ENCODE measurements at places on chromosomes 1 and 21.

DNA sequence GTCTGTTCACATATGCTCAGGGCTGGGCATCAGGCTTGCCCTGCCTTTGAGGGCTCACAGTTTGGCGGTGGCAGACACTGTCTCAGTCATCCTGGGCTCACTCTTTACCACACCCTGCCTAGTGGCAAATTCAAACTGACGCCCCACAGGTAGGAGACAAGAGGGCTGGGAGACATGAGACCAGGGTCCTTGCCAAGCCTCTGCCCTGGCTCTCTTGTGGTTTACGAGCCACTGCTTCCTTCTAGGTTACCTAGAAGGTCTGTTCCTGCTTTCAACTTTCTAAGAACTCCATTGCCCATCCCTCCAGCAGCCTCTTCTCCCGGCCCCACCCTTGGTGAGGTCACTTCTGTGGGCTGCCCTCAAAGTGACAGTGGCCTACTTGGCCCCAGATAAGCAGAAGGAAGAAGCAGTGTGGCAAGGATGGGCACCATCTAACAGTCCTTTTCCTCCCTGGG lies 10.5 kb downstream of the KIF21B start:
- no peak for DNase-seq

DNA sequence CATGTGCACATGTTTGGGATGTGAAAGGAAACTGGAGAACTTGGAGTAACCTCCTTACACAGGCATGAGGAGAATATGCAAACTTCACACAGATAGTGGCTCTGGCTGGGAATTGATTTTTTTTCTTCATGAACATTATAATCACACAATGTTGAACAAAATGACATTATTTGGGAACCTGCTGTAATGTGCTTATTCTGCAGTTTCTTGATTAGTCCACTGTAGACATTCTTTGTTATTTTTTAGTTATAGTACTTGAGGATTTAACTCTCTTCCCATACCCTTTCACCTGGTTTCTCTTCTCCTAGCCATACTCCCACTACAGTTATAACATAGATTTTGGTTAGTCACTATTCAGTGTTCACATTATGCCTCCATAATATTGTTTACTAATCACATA lies 68.3 kb downstream of the ATG4C start:
- DNase-seq, result no peak

GRCh38 chr1:183909672-183910071 lies 104.8 kb downstream of the RGL1 start:
- DNase-seq, result no peak

GRCh38 chr1:64203420-64203819 lies at the start of gene UBE2U:
Gene UBE2U (plus strand): TSS chr1:64203623. CDS start chr1:64204051, 428 bp downstream.
- no peak for DNase-seq

- no peak for DNase-seq
Measured at GRCh38 chr1:109151146-109151990, 37.5 kb downstream of the ELAPOR1 start.

DNA sequence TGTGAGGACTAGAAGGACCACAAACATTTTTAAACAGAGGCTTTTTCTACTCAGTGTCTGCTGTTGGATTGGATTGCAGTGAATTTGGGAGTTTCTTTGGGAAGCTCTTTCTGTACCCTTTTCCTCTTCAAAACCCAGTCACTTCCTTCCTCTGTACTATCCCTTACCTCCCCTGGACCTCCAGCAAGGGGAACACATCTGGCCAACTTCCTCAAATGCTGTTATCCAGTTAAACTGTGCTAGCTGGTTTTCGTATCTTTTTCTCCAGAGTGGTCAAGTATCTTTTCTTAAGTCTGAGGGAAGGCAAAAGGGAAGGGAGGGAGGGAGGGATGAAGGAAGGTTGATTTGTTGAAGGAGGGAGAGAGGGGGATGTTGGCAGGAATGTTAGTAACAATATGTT lies 99.2 kb upstream of the TNR start:
- no peak for DNase-seq

- DNase-seq, result no peak
Measured at GRCh38 chr1:173865468-173866164, 2.2 kb downstream of the GAS5 start.

DNA sequence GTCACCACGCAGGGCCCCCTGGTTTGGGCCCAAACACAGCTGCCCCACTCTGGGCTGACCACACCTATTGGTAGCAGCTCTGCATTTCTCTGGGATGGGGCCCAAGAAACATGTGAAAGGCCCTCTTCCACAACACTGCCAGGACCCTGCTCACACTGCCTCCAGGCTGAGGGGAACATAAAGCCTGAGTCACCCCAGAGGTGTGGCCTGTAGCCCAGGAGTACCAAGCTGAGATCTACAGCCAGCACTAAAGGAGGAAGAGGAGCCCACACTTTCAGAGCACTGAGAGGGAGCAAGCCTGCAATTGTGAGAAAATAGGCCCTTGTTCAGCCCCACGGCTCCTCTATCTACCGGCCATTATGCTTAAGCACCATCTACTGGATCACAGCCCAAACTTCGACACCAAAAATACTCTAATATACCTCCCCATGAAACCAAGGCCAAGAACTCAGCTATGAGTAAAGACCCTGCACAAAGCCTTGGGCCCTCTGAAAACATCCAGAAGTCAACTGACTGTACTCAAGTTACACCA lies 14.4 kb upstream of the OR2T10 start:
- no peak for DNase-seq

- DNase-seq, result no peak
Measured at GRCh38 chr1:181202986-181203555, 114.6 kb downstream of the IER5 start.

GRCh38 chr1:84653130-84653677 lies 37.1 kb downstream of the SSX2IP start:
- no peak for DNase-seq

GRCh38 chr1:119549719-119550132 lies 42.7 kb downstream of the HSD3B1 start:
- no peak for DNase-seq

- DNase-seq, result no peak
Measured at GRCh38 chr1:47477595-47478080, 39.8 kb downstream of the FOXD2 start.

DNA sequence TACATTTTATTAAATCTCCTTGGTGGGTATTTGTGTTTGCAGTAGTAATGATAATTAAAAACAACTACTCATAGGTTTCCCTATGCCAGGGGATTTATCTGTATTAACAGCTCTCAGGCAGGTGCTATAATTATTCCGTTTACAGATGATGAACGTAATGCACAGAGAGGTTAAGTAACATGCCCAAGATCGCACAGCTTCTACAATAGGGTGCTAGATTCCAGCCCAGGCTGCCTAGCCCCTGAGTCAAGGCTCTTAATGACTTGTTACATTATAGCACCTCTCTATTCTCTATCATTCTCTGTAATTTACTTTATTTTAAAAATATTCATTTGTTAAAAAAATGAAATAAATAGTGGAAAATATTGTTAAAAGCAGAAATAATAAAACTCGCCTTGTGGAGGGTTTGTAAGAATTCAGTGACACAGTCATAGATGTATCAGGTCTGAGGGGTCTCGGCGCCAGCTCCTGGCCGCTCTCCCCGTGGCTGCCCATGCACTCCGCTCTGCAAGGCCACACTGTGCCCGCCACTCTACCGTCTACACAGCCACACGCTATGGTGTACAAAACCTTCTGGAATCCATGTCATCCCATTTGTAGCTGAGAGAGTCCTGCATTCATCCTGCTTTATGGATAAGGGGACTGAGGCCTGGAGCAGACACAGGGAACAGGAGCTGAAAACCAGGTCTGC lies 562.2 kb downstream of the MATN1 start:
- no peak for DNase-seq

- no peak for DNase-seq
Measured at GRCh38 chr1:114238053-114238452, 84.4 kb upstream of the SYT6 start.

GRCh38 chr1:211353562-211354212 lies 27.1 kb downstream of the TRAF5 start:
- no peak for DNase-seq

DNA sequence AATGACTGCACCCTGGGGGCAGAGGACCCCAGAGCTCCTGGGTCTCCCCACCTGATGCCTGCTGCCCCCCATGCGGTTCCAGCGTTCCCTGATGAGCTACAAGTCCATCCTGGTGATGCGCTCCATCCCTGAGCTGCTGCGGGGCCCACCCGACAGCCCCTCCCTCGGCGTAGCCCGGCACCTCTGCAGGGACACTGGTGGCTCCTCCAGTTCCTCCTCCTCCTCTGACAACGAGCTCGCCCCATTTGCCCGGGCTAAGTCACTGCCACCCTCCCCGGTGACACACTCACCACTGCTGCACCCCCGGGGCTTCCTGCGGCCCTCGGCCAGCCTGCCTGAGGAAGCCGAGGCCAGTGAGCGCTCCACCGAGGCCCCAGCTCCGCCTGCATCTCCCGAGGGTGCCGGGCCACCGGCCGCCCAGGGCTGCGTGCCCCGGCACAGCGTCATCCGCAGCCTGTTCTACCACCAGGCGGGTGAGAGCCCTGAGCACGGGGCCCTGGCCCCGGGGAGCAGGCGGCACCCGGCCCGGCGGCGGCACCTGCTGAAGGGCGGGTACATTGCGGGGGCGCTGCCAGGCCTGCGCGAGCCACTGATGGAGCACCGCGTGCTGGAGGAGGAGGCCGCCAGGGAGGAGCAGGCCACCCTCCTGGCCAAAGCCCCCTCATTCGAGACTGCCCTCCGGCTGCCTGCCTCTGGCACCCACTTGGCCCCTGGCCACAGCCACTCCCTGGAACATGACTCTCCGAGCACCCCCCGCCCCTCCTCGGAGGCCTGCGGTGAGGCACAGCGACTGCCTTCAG lies 35.5 kb downstream of the TRIM11 start:
- no peak for DNase-seq

GRCh38 chr21:43027846-43028731 lies 47.5 kb downstream of the CBS start:
- no peak for DNase-seq

GRCh38 chr1:232384171-232384883 lies 245.6 kb downstream of the SIPA1L2 start:
- DNase-seq, result no peak

DNA sequence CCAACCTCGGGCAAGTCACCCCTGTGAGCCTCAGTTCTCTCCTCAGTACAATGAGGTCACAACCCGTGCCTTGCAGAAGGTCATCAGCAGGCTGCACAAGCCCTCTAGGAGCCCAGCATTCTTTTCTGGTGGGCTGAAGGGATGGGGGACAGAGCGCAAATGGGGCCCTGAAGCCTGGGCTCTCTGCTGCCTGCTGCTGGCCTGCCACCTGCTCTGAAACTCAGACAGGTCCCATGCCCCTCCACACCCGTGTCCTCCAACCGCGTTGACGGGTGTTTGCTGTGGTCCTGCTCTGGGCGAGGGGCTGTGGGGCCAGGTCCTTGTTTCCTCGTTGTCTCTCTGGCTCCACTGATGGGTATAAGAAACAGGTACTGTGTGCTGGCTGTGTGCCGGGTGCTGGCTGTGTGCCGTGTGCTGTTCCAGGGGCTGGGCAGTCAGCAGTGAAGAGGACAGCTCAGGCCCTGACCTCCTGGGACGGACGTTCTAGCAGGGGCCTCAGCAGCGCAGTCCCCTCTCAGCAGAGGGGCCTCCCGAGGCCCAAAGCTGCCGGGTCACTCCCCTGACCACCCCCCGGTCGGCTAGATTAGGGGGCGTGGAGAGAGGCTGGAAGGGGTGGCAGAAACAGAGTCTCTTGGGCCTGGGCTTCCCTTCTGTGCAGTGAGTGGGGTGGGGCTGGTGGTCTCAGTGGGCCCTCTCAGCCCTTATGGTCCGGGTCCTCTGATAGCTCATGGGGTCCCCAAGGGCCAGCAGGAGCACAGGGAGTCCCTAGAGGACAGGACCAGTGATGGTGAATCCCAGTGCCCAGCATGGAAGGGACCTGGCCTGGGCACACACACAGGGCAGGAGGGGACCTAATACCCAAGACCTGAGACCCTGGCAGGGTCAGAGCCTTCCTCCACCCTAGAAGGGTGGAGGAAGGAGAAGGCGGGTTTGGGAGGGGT lies 42.1 kb downstream of the DMRTB1 start:
- no peak for DNase-seq

DNA sequence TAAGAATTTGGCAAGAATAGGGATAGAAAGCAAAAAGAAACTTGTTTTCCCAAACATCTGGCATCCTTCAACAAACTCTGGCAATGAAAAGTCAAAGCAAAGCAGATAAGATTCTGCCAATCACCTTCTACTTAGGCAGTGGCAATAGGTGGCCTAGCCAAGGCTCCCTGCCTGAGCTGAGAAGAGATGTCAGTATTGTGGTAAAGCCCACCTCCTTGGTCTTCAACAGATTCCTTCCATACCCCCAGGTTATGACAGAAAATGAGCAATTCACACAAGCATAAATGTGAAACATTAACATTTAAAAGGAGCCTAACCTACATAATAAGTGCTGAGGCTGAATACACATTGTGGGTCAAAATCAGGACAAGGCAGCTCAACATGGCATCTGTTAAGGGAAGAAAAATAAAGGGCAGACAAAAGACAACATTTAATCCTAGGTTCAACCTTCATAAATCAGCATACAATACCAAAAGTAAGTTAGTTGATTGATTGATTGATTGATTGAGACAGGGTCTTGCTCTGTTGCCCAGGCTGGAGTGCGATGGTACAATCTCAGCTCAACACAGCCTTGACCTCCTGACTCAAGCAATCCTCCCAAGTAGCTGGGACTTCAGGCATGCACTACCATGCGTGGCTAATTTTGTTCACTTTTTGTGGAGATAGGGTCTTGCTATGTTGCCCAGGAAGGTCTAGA lies 123.1 kb downstream of the AKT3 start:
- DNase-seq, result no peak

GRCh38 chr1:185373813-185374529 lies 56.9 kb upstream of the IVNS1ABP start:
- no peak for DNase-seq

- DNase-seq, result no peak
Measured at GRCh38 chr1:80825067-80825466, 975.7 kb upstream of the ADGRL2 start.

DNA sequence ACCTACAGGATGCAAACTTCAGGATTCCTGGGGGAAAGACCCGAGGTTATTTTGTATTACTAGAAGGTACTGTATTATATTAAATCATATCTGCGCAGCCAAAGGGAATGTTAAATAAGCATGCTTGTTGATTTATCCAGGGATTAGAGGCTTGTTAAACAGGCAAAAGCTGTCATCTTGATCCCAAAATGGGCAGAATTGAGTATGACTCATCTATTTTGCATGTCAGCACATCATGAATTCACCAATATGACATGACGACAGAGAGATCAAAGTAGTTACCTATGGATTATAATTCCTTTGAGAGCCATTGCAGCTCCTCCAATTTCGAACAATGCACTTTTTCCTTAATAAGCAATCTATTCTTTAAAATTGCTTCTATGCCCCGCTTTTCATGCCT lies 66.1 kb downstream of the TBX15 start:
- no peak for DNase-seq

Measured in stimulated activated CD4-positive, alpha-beta T cell treated with anti-CD3 and anti-CD28 coated beads, Interleukin-1b, Interleukin-23, amount 100 ng/mL, for 24 hours (primary cell).